ENCODE measurements at places on chromosomes 13 and 19.

GRCh38 chr19:43656436-43656835 is 13.5 kb downstream of the PLAUR start:
- no peak for DNase-seq

DNA sequence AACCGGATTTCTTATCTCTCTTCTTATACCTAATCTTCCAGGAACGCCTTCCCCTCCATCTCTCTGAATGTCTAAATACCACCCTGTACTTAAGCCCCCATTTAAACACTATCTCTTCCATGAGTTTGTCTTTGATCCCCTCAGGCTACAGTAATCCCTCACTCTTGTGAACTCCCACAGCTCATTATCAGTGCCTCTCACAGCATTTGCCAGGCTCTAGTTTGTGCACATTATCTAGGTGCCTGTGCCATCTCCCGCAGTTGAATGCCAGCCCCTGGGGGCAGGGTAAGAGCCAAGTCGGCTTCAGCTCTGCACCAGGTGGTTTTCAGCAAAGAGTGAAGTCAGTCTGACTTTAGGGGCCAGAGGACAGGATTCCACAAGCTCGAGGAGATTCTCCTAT is 71.4 kb downstream of the FREM2 start:
- DNase-seq, result no peak

DNA sequence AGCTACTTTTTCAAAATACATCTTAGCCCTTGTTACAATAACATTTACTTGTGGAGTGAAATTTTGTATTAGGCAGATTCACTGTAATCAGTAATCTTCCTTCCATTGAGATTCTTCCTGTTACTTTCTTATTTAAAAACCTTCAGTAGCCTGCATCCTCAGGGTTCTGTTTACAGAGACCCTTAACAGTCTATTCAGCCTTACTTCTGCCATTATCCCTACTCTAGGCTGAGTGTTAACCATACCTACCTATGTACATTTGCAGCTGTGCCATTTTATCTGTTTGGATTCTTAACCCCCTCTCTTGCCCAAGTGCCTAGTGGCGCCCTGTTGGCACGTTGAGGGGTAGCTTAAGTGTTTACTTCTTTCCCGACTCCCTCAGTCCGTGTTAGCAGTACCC is 71.9 kb downstream of the LRCH1 start:
- DNase-seq, result no peak

- no peak for DNase-seq
Observed at GRCh38 chr19:38453596-38453995, 20.1 kb downstream of the RYR1 start.

GRCh38 chr13:29621841-29622240 is 26.4 kb upstream of the SLC7A1 start:
- DNase-seq, result no peak

GRCh38 chr19:1265615-1266128 is 3.5 kb upstream of the CIRBP start:
- DNase-seq, result no peak

- no peak for DNase-seq
Observed at GRCh38 chr19:28519952-28520861, 692.7 kb downstream of the UQCRFS1 start.

DNA sequence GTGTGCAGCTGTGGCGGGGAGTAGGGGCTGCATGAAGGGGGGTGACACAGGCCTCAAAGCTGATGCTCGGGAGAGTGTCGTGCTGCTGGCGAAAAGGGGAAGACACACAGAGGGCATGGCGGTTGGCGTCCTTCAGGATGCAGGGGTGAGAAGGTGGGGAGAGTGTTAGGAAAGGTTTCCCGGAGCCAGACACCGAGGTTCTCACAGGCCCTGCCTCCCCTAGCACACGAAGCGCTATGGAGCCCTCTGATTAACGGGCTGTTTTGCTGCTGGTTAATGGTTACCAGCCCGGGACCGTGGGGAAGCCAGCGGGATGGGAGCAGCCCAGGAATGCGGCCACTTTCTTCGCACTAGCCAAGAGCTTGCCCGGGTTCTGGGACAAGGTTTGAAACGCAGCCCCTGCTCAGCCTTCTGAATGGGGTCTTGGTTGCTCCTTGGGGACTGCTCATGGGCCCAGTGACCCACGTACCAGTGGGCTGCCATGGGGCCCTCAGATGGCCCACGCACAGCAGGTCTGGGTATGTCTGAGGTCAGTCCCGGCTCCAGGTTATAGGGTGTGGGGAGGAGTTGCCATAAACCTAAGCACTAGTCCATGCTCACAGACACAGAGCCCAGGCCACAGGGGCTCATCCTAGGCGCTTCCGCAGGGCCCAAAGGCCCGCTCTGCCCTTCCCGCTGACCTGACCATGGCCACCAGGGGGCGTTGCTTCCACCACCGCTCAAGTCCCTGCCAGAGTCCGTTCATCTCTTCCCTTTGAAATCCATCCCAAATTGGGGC is 31.3 kb upstream of the ISYNA1 start:
- DNase-seq, result peak; percentile 41

- no peak for DNase-seq
Observed at GRCh38 chr13:103618151-103618550, 551.9 kb upstream of the SLC10A2 start.

GRCh38 chr13:74596691-74597090 is 462.5 kb upstream of the KLF12 start:
- no peak for DNase-seq

DNA sequence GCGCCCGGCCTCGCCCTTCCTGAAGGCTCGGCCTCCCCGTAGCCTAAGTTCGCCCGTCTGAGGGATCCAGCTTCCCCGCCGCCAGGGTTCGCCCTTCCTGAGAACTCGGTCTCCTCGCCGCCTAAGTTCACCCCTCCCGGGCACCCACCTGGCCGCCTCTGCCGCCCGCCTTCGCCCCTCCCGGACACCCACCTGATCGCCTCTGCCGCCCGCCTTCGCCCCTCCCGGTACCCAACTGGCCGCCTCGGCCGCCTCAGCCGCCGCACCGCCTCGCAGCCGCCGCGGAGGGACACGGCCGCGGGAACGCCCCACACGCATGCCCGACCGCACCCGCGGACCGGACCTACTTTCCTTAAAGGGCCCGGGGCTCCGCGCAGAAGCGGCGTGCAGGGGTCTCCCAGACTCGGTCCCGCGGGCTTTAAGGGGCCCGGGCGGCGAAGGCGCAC is at the start of gene MOB3A:
MOB3A (minus strand) TSS at position 293 of the 446 bp plus-strand sequence. CDS start 17,766 bp downstream, outside the sequence.
- DNase-seq, result peak; percentile 81

DNA sequence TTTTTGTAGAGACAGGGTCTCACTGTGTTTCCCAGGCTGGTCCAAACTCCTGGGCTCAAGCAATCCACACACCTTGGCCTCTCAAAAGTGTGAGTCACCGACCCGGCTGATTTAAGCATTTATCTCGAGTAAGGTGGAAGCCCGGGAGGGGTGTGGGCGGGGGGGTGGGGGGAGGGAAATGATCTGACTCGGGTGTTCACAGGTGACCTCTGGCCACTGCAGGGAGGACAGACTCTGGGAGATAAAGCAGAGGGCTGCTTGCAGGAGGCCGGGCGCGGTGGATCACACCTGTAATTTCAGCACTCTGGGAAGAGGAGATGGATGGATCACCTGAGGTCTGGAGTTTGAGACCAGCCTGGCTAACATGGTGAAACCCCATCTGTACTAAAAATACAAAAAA is 7.9 kb downstream of the DENND1C start:
- DNase-seq, result no peak

GRCh38 chr19:932648-933552 is 7.1 kb downstream of the ARID3A start:
- DNase-seq, result no peak

DNA sequence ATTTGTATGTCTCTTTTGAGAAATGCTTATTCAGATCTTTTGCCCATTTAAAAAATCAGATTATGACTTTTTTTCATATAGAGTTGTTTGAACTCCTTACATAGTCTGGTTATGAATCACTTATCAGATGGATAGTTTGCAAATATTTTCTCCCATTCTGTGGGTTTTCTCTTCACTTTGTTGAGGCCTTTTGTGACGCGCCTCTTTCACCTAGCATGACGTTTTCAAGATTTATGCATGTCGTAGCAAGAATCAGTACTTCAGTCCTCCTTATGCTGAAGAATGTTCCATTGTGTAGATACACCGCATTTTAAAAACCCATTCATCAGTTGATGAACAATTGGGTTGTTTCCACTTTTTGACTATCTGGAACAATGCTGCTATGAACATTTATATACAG is 13.4 kb downstream of the PABPC3 start:
- DNase-seq, result no peak

- DNase-seq, result no peak
Observed at GRCh38 chr19:35462476-35462953, 14.5 kb downstream of the FFAR2 start.

DNA sequence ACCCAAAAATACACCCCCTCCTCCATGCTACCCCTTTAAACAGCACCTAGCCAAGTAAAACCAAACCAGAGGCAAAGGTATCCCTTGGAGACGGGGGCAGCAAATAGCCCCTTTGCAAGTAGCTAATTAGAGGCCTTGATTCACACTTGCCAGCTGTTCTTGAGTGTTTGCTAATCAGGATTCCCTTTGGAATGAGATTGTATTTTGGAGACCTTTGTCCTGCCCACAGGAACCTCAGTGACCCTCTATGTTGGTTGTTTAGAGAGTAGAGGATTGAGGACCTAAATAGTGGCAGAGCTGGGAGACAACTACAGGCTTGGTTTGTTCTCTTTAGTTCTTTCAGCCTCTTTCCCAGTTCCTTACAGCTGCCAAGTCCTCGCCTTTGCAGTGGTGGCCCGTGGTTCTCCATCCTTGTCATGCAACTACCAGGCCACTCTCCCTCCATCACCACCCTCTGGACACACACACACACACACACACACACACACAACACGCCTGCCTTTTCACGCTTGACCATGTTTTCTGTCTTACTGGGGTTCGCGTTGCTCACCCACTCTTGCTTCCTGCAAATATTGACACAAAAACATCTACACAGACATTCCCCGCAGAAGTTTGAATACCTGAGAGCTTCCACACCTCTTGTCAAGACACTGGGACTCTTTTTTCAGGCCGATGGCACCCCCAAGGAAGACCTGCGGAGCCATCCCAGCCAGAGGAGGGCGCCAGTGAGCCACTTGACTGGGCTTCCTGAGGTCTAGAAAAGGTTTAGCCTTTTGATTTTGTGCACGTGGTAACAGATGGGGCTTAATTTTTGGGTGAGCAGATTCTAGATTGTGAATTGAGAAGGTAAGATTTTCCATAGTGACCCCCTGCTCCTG is 80.0 kb upstream of the GPR183 start:
- DNase-seq, result peak; percentile 77

GRCh38 chr13:110173247-110173818 is 133.6 kb downstream of the COL4A1 start:
- DNase-seq, result no peak

DNA sequence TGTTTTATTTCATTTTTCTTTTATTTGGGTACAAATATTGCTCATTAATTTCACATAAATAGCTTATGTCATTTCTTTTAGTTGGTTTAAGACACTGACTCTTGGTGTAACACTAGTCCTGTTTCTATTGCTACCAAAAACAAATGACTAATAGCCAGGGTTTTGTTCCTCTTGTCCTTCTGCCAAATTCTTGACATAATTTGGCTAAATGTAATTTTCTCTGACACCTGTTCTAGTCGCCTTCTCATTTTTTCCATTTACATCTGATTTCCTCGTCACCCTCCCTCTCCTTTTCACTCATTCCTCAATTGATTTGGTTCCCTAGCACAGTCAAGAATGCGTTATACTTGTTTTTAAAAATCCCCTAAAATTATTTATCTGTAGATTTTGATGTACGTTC is 1718.7 kb downstream of the EFNB2 start:
- DNase-seq, result no peak

- DNase-seq, result no peak
Observed at GRCh38 chr13:83819611-83820010, 62.7 kb downstream of the SLITRK1 start.

GRCh38 chr13:25742220-25742619 is 309.6 kb downstream of the SHISA2 start:
- no peak for DNase-seq

DNA sequence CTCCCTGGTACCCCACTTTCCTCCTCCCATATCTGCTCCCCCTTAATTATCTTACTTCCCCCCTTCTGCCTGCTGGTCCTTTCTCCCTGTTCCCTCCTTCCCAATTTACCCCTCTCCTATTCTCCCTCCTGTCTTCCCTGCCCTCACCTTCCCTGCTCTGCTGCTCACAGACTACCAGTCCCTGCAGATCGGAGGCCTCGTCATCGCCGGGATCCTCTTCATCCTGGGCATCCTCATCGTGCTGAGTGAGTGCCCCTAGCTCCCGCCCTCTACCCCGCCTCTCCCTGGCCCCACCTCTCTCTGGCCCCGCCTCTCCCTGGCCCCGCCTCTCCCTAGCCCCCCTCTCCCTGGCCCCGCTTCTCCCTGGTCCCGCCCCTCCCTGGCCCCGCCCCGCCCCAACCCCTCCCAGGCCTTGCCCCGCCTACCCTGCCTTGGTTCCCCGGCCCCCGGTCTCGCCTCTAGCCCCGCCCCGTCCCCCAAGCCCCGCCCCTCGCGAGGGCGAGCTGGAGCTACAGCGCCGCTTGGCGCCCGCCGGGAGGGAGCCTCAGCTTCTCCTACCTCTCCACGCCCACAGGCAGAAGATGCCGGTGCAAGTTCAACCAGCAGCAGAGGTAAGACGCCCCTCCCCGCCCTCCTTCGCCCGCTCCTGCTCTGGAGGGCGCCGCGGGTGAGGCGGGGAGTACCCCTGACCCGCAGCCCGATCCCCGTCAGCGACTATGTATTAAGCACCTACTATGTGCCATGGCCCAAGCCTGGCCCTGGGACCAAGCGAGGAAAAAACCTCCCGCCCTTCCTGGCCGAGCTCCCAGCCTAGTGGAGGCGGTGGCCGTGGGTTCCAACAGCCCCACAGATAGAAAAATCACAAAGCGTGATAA is 1.9 kb upstream of the FXYD7 start:
- DNase-seq, result peak; percentile 94

GRCh38 chr13:70311191-70311590 is 202.9 kb upstream of the KLHL1 start:
- no peak for DNase-seq

DNA sequence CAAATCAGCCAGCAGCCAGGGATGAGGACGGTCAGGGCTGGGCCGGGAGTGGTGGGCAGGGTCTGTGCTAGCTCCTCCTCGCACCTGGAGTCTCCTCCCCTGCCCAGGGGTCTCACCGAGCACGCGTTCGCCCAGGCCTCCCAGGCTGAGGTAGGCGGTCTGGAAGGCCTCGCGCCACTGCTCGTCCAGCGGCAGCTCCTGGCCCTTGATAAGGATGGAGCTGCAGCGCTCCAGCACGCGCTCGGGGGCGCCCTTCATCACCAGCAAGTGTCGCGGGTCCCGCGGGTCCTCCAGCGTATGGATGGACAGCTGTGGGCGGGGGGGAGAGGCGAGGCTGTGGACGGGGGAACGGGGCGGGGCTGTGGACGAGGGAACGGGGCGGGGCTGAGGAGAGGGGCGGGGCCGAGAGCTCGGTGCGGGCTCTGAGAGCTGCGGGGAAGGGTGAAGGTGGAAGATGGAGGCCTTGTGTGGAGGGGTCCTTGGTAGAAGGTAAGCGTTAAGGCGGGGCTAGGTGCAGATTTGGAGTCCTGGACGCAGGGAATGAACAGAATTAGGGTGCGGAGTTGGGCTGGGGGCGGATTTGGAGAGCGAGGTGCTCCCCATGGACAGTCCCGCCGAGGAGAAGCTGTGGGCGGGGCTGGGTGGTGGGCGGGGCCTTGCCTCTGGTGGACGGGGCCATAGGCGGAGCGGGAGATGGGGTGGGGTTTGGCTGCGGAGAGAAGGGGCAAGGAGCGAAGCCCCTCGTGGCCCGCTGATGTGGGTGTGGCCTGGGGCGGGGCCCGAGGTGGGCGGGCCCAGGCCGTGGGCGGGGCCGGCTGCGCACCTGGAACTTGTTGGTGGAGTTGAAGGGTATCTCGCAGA is 5.7 kb downstream of the ATP4A start:
- DNase-seq, result peak; percentile 36

- no peak for DNase-seq
Observed at GRCh38 chr13:99376924-99377323, 69.7 kb upstream of the GPR183 start.
